Colonic mucosa (tissue), 4 donors: ENCODE measurements at places on chromosomes 6 and 20. TPM values are rescaled to one million over a fixed set of nuclear protein-coding genes. Genes with fewer than 3 reads are reported as not detected.

- no peaks in the 10 kb centered on the region for H3K4me1 ChIP-seq
- no peak for DNase-seq
- no peak overlapping the region for H3K4me3 ChIP-seq
- H3K27ac ChIP-seq = no peak overlapping the region
- no peaks in the 10 kb centered on the region for H3K36me3 ChIP-seq
Observed at GRCh38 chr6:56480246-56480645, 162.4 kb downstream of the DST start.

- H3K27ac ChIP-seq = no peak overlapping the region
- H3K4me1 ChIP-seq = no peaks in the 10 kb centered on the region
- no peak overlapping the region for H3K4me3 ChIP-seq
- DNase-seq = no peak
Observed at GRCh38 chr6:107770541-107770940, 53.6 kb downstream of the SCML4 start.

GRCh38 chr6:119527231-119527578 is 177.6 kb upstream of the MAN1A1 start:
- H3K4me1 ChIP-seq = no peaks in the 10 kb centered on the region
- no peak overlapping the region for H3K27ac ChIP-seq
- H3K36me3 ChIP-seq = no peaks in the 10 kb centered on the region
- no peak overlapping the region for H3K4me3 ChIP-seq
- no peak for DNase-seq

DNA sequence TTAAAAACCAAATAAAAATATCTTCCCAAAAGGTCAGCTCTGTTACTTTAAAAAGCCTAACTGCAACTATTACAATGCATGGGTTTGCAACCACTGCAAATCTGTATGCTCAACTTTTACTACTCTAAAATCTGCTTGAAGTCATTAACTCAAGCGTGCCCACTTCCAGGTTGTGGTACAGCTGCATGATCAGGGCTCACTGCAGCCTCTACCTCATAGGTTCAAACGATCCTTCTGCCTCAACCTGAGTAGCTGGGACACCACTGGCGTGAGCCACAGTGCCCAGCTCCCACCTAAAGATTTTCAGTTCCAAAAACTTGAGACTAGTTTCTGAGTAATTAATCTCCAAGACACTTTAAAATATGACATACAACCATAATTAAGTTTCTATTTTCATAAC is 8.2 kb downstream of the DIDO1 start:
- DNase-seq = no peak
- peaks cover 49% of the 10 kb centered on the region for H3K4me1 ChIP-seq
- H3K36me3 ChIP-seq = no peaks in the 10 kb centered on the region
- no peaks in the 10 kb centered on the region for H3K27me3 ChIP-seq
- H3K27ac ChIP-seq = no peak overlapping the region

- no peak for DNase-seq
- H3K36me3 ChIP-seq = no peaks in the 10 kb centered on the region
- H3K4me3 ChIP-seq = no peak overlapping the region
- no peaks in the 10 kb centered on the region for H3K27me3 ChIP-seq
Observed at GRCh38 chr20:19330731-19331130, 118.3 kb downstream of the SLC24A3 start.

- no peak for DNase-seq
- no peaks in the 10 kb centered on the region for H3K27me3 ChIP-seq
- no peak overlapping the region for H3K4me3 ChIP-seq
- H3K27ac ChIP-seq = no peak overlapping the region
- H3K4me1 ChIP-seq = no peaks in the 10 kb centered on the region
Observed at GRCh38 chr6:32472781-32473375, 33.2 kb downstream of the HLA-DRA start.

- H3K4me3 ChIP-seq = no peak overlapping the region
- no peaks in the 10 kb centered on the region for H3K27me3 ChIP-seq
- H3K27ac ChIP-seq = no peak overlapping the region
- H3K4me1 ChIP-seq = peaks cover 5% of the 10 kb centered on the region
- no peak for DNase-seq
Observed at GRCh38 chr20:44901974-44902373, 7.9 kb upstream of the PABPC1L start.

DNA sequence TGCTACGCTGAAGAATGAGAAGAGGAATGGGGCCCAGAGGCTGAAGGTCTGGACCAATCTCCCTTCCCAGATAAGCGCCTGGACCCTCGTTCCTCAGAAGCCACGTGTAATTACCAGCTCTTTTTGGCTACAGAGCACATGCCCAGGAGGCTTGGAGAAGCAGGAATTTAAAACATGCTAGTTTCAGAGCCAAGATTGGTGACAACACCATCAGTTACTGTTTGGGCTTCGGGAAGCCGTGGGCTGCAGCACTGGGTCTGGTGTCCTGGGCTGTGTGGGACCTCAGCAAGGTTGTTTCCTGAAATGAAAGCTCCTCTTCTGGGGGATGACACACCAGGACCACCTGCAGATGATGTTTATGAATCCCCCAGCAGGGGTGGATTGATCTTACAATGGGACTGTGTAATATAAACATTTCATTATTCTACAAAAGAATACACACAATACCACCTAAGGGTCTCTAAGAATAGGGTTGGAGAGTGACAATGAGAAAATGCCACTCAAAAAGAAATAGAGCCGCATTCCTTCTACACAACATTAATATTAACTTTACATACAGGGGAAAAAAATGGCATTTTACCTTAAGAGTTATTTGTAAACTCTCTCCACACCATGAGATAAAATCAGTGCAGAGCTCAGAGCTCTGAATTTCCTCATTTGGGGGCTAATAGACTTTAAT is 207.8 kb upstream of the FOXQ1 start:
- no peaks in the 10 kb centered on the region for H3K36me3 ChIP-seq
- no peak for DNase-seq
- H3K27me3 ChIP-seq = no peaks in the 10 kb centered on the region
- H3K27ac ChIP-seq = no peak overlapping the region

- H3K4me3 ChIP-seq = no peak overlapping the region
- no peaks in the 10 kb centered on the region for H3K4me1 ChIP-seq
- H3K36me3 ChIP-seq = no peaks in the 10 kb centered on the region
- no peaks in the 10 kb centered on the region for H3K27me3 ChIP-seq
- H3K27ac ChIP-seq = peak overlapping the region; percentile 9
Observed at GRCh38 chr20:33803921-33804337, 7.2 kb upstream of the CHMP4B start.

Gene TEAD3
- 24.5 TPM for total RNA-seq

DNA sequence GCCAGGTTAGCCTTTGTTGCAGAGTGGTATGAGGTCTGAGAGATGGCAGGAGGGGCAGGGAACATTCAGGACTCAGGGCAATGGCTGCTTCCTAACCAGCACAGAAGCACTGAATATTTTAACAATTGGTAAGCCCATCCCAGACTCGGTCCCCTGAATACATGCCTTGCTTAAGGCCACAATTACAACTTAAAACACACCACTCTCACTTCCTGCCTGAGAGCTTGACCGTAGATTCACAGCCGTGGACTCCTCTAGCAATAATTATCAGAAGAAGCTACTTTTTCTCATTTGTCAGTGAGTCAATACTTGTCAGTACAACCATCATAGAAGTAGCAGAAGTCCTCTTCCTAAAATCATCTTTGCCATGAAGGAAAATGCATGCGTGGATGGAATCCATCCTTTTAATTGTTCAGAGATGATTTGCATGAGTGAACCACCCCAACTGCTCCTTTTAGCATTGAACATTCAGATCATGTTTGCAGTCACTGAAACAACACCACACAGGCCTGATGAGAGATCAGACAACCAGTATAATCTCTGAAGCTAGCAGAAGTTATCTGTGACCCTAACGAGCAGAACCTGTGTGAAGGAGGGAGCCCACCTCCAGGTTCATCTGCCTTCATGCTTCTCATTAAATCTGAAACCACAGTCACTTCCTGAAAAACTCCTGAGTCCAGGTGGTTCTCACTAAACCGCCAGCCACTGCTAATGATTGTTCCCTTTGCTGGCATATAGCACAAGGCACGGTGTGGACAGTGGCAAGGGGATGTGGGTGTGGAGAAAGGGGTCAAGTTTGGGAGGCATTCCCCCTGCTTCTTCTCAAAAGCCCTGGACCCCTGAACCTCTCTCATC is 333.9 kb upstream of the CNR1 start:
- no peaks in the 10 kb centered on the region for H3K36me3 ChIP-seq
- no peak for DNase-seq
- no peaks in the 10 kb centered on the region for H3K27me3 ChIP-seq
- no peaks in the 10 kb centered on the region for H3K4me1 ChIP-seq
- H3K4me3 ChIP-seq = no peak overlapping the region

DNA sequence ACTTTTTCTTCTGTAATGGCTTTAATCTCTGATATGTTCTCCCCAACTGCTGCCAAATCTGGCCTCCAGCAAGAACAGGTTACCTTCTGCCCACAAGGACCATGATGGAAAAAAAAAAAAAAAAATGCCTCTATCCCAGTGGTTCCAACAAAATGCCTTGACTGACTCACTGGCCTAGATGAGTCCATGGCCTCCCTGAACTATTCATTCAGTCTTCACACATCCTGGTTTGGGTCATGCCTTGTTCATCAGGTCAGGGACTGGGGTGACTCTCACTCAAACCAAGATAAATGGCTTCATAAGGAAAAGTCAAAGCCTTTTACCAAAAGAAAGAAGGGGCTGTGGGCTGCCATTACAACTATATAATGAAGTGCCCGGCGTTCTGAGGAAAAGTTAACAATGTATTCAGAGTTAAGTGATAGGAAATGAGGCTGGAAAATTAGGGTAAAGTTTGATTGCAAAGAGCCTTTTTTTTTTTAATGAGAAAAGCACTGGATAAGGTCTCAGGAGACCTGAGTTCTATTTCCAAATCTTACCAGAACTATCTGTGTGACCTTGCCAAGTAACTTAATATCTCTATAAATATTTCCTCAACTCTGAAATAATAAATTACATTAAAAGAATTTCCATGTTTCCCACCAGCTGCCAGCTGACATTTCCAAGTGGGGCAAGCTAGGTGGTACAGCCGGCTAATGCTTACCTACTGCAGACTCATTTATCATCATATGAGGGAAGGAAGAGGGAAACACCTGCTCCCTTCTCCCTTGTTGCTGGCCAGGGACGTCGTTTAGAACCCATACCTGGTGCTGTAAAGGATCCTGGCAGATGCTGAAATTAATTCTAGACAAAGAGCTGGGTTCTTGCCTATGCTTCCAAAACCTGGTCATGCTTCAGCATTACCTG is 380.0 kb upstream of the MARCKS start:
- H3K27me3 ChIP-seq = no peaks in the 10 kb centered on the region
- no peak overlapping the region for H3K4me3 ChIP-seq
- no peak overlapping the region for H3K27ac ChIP-seq
- no peaks in the 10 kb centered on the region for H3K4me1 ChIP-seq
- H3K36me3 ChIP-seq = no peaks in the 10 kb centered on the region

- H3K4me1 ChIP-seq = peaks cover 14% of the 10 kb centered on the region
- no peaks in the 10 kb centered on the region for H3K27me3 ChIP-seq
- no peaks in the 10 kb centered on the region for H3K36me3 ChIP-seq
- H3K4me3 ChIP-seq = no peak overlapping the region
- no peak overlapping the region for H3K27ac ChIP-seq
Observed at GRCh38 chr6:143695130-143695968, 17.6 kb downstream of the PHACTR2 start.

DNA sequence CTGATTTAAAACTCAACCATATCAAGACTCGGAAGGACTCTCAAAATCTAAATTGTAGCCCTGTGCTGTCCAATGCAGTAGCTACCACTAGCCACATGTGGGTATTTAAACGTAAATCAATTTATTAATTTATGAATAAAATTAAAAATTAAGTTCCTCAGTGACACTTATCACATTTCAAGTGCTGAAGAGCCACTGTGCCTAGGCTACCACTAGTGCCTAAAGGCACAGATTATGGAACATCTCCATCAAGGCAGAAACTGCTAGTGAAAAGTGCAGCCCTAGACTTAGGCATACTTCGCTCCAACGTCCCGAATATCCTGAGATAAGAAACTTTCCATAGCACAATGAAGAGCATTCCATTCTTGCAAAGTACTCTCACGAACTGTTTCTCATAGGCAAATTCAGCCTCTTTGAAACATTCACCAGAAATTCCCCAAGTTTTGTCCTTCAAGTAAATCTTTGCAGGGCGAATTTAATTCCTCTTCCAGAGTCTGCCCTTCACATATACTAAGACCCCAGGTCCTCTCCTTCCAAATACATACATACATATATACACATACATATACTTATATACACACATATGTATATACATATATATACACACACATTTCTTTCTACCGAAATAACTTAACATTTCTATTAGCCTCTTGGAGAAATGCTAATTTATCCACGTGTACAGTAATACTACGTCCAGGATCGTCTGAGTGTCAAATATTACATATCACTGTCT is 1.3 kb downstream of the SUPT3H start:
- no peaks in the 10 kb centered on the region for H3K27me3 ChIP-seq
- H3K27ac ChIP-seq = peak overlapping the region; percentile 89
- H3K36me3 ChIP-seq = no peaks in the 10 kb centered on the region
- no peaks in the 10 kb centered on the region for H3K4me1 ChIP-seq
- peak overlapping the region; percentile 68 for H3K4me3 ChIP-seq
- no peak for DNase-seq

Gene WFDC13
- not detected for total RNA-seq

DNA sequence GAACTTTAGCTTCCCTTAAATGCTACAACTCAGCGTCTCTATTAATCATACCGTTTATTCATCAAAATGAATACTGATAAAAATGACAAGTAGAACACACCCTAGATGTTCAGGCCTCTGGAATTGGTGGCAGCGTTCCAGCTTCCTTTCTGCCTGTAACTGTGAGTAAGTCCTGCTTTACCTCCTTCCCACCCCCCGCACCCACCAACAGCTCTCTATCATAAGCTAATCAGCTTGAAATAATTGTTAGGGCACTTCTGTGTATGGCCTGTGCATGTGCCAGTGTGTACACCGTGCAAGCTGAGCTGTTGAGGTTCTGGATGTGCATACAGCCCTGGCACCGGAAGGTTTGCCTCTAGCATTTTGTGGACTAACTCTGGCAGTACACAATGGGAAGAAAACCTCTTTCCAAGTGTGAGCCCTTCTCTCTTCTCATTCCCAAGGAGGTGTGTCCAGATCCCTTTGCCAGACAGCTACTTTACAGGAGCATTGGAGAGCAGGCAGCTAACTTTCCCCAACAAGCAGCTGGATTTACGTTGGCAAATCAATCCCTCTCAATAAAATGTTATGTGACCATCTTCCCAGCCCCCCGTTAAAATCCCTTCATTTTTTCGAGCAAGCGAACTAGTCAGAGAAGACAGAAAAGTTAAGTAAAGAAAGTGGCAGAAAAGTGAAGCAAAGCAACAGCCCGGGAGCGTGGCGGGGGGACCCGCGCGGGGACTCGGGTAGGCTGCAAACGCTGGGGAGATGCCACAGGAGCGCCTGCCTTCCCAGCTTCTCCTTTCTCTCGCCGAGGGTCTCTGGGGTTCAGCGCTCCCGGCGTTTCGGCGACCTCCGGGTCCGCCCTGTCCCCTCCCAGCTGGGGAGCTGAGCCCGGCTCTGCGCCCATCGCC is 803 bp upstream of the ADGRG6 start:
- no peaks in the 10 kb centered on the region for H3K27me3 ChIP-seq
- H3K4me1 ChIP-seq = no peaks in the 10 kb centered on the region
- no peaks in the 10 kb centered on the region for H3K36me3 ChIP-seq
- H3K27ac ChIP-seq = peak overlapping the region; percentile 64
- peak; percentile 61 for DNase-seq
- peak overlapping the region; percentile 76 for H3K4me3 ChIP-seq

- no peaks in the 10 kb centered on the region for H3K36me3 ChIP-seq
- no peak overlapping the region for H3K27ac ChIP-seq
- no peaks in the 10 kb centered on the region for H3K27me3 ChIP-seq
- no peak for DNase-seq
- no peak overlapping the region for H3K4me3 ChIP-seq
Observed at GRCh38 chr20:58602124-58602523, 49.0 kb upstream of the STX16 start.

- H3K4me1 ChIP-seq = no peaks in the 10 kb centered on the region
- no peak for DNase-seq
- H3K4me3 ChIP-seq = no peak overlapping the region
- no peaks in the 10 kb centered on the region for H3K36me3 ChIP-seq
Observed at GRCh38 chr6:22966691-22967422, 397.5 kb downstream of the HDGFL1 start.

Gene ANKEF1
- 9.2 TPM for total RNA-seq

Gene PACRG
- not detected for total RNA-seq
